ENCODE measurements at places on chromosomes 6 and 20. TPM values are rescaled to one million over a fixed set of nuclear protein-coding genes. Genes with fewer than 3 reads are reported as not detected.

The NOX3 gene
- not detected for total RNA-seq

The ARID1B gene
- 91.7 TPM for total RNA-seq

The SCUBE3 gene
- total RNA-seq: 1.6 TPM

The RSPO4 gene
- 0.54 TPM for total RNA-seq

The TAP1 gene
- total RNA-seq: 74.7 TPM

The IL17F gene
- total RNA-seq: not detected

The MAPK14 gene
- 42.3 TPM for total RNA-seq

The CRYBG1 gene
- total RNA-seq: 32.3 TPM

The CD109 gene
- 46.1 TPM for total RNA-seq

The PREX1 gene
- 20.0 TPM for total RNA-seq

The RXRB gene
- total RNA-seq: 27.4 TPM

The AAR2 gene
- total RNA-seq: 26.1 TPM

The PTK6 gene
- 6.5 TPM for total RNA-seq

The EFCAB8 gene
- 1.1 TPM for total RNA-seq

The CDH26 gene
- total RNA-seq: 0.46 TPM

The IP6K3 gene
- not detected for total RNA-seq

The SLC22A3 gene
- not detected for total RNA-seq

The FRK gene
- total RNA-seq: 2.5 TPM

The CLIC5 gene
- 0.05 TPM for total RNA-seq

The MAS1 gene
- not detected for total RNA-seq

The CABLES2 gene
- 9.8 TPM for total RNA-seq

The ACTL10 gene
- not detected for total RNA-seq

The GPR6 gene
- total RNA-seq: not detected

The GNAS-AS1 gene
- total RNA-seq: not detected

The UNC5CL gene
- 0.36 TPM for total RNA-seq

The PPP1R14C gene
- total RNA-seq: not detected

The SPATS1 gene
- not detected for total RNA-seq

The MLIP gene
- total RNA-seq: not detected

The C20orf144 gene
- total RNA-seq: not detected

The TNFRSF21 gene
- total RNA-seq: 76.0 TPM

The LCA5 gene
- 7.0 TPM for total RNA-seq

The SEL1L2 gene
- total RNA-seq: not detected

The LINC00237 gene
- not detected for total RNA-seq

The OTOR gene
- total RNA-seq: not detected

The ZC3H12D gene
- 0.26 TPM for total RNA-seq

The GHRH gene
- total RNA-seq: not detected

Measured in Panc1 (cell line).